ENCODE measurements at places on chromosomes 2 and 18.

- no peak for DNase-seq
These were observed 312.6 kb downstream of the PTPRM start for GRCh38 chr18:7879717-7880116.

GRCh38 chr2:200810252-200810997, 1.3 kb upstream of the BZW1 start:
- DNase-seq, result no peak

- no peak for DNase-seq
These were observed 198.3 kb upstream of the DLGAP1 start for GRCh38 chr18:4653418-4653817.

GRCh38 chr2:211084352-211084751, 528.0 kb downstream of the CPS1 start:
- DNase-seq, result no peak

- DNase-seq, result no peak
These were observed 61.1 kb downstream of the ANTXR1 start for GRCh38 chr2:69073928-69074570.

GRCh38 chr2:203908066-203908796, 28.3 kb upstream of the ICOS start:
- no peak for DNase-seq

DNA sequence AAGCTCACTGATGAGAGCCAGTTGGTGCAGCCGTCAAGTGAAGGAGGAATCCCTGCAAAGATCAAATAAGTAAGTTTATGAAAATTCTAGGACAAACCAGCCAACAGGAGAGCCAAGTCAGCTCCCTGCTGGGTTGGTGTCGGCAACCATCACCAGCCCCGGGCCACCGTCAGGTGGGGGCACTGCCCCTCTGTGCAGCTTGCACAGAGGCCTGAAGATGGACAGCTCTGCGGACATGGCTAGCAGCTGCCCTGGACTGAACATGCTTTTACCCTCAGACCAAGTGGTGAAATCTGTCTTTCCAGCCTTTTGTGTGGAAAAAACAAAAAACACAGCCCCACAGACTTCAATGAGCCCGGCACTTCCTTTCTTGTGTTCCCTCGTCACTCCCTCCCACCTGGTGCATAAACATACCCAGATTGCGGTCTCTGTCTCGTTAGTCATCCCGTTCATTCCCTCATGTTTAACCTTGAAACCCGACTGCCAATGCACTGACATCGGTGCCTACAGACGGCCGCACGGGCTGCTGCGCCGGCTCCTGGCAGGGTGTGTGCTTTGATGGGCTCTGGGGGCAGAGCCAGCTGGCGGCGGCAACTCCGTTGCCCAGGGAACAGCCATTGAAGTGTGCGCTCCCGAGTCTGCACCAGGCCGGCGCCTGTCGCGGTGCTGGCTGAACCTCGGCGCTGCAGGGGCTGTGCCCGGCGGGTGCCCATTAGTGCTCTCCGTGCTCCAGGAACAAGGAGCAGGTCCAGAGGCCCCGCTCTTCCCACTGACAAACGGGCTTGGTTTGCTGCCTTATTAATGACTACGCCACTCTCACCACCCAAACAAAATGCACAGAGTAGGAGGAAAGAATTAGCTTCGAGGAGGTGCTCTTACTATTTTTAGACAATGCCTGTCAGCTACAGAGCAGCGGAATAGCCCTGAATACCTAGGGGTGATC, 95.3 kb downstream of the EIPR1 start:
- DNase-seq, result peak; percentile 88
